Calu3 (cell line): ENCODE measurements at places on chromosomes 5 and 9. TPM values are rescaled to one million over a fixed set of nuclear protein-coding genes. Genes with fewer than 3 reads are reported as not detected.

PCDHGA7 gene
- 0.73 and 0.90 TPM in 2 replicates for total RNA-seq

PPP1R26 gene
- total RNA-seq, result 32.1 and 35.1 TPM in 2 replicates

DNA sequence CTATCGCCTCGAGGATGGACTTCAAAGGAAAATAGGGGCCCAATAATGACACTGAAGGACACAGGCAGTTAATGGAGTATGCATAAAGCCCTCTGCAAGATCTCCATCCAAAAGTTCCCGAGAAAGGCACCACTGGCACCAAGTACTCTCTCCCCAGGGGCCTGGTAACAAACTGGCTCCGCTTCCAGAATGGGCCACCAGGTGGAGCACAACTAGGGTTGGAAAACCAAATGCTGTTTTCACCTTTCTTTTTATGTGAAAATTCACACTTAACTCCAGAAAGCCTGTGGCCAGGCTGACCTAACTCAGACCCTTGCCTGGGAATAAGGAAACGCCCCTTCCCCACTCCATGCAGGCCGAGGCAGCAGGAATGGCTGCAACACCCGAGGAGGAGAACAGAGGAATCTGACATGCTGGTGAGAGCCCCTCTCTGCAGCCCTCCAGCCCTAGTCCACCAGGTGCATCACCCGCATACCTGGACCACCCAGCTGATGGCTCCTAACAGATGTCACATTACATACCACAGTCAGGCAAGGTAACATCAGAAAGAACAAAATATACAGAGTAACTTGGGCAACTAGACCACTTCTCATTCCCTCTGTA is 42.8 kb downstream of the CAMSAP1 start:
- no peak overlapping the region for H3K4me3 ChIP-seq
- peak; percentile 63 for DNase-seq
- no peaks in the 10 kb centered on the region for H3K27me3 ChIP-seq

GRCh38 chr5:63613442-63613841 is 348.8 kb downstream of the HTR1A start:
- DNase-seq, result no peak
- H3K27ac ChIP-seq, result no peak overlapping the region
- H3K4me3 ChIP-seq, result no peak overlapping the region

GRCh38 chr5:64853777-64854176 is 85.0 kb downstream of the CWC27 start:
- no peak for DNase-seq
- H3K36me3 ChIP-seq, result no peaks in the 10 kb centered on the region
- no peak overlapping the region for H3K4me3 ChIP-seq
- H3K27me3 ChIP-seq, result no peaks in the 10 kb centered on the region

GRCh38 chr5:138884554-138884953 is 9.4 kb upstream of the LRRTM2 start:
- peaks cover 28% of the 10 kb centered on the region for H3K36me3 ChIP-seq
- H3K27me3 ChIP-seq, result no peaks in the 10 kb centered on the region
- no peak for DNase-seq
- peaks cover 27% of the 10 kb centered on the region for H3K4me1 ChIP-seq
- no peak overlapping the region for H3K4me3 ChIP-seq

DNA sequence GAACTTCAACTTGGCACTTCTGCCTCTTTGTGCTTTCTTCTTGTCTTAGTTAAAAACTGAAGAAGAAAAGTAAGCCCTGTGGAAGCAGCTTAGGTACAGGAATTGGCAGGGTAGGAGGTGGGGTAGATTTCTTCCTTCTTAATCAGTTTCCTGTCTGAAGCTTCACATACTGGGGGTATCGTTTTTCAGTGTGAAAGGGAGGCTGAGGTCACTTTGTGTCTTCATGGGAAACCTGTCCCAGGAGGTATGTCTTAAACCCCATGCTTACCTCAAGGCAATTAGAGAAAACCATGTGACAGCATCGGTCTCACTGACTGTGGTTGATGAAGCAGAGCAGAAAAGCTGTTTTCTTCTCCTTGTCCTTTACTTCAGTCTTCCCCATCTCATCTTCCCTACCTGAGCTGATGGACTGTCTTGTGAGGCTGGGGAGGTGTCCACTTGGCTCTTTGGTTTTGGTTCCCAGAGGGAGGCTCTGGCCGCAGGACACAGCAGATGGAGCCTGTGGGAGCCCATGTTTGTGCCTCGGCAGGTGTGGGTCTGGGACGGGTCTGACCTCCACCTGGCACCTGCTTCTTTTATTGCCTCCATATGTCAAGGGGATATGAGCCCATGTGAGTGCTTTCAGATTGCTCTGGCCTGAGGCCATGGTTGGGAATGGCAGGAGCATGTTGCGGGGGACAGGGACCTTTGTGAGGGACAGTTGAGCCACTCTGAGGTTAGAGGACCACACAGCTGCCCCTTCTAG is 47.0 kb downstream of the SH3GL2 start:
- no peak overlapping the region for H3K4me3 ChIP-seq
- no peaks in the 10 kb centered on the region for H3K4me1 ChIP-seq
- no peak overlapping the region for H3K27ac ChIP-seq
- H3K27me3 ChIP-seq, result no peaks in the 10 kb centered on the region
- H3K36me3 ChIP-seq, result no peaks in the 10 kb centered on the region
- no peak for DNase-seq

DNA sequence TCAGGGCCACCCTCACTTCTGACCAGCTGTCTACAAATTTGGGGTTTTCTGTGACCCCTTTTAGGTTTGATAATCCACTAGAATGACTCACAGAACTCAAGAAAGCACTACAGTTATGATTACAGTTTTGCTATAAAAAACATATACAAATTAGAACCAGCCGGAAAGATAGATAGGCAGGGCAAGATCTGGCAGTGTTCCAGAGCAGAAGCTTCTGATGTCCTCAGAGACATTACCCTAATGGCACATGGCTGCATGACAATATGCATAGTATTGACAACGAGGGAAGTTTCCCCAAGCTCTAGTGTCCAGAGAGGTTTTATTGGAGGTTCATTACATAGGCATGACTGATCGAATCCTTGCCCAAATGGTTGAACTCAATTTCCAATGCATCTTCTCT is 158.1 kb downstream of the RAB3C start:
- no peak overlapping the region for H3K27ac ChIP-seq
- no peak overlapping the region for H3K4me3 ChIP-seq
- peaks cover 45% of the 10 kb centered on the region for H3K27me3 ChIP-seq
- DNase-seq, result no peak

- peaks cover 19% of the 10 kb centered on the region for H3K4me1 ChIP-seq
- H3K4me3 ChIP-seq, result no peak overlapping the region
- no peaks in the 10 kb centered on the region for H3K27me3 ChIP-seq
- no peak overlapping the region for H3K27ac ChIP-seq
- DNase-seq, result no peak
- no peaks in the 10 kb centered on the region for H3K36me3 ChIP-seq
Measured at GRCh38 chr5:78929833-78930232, 55.3 kb downstream of the ARSB start.

DNA sequence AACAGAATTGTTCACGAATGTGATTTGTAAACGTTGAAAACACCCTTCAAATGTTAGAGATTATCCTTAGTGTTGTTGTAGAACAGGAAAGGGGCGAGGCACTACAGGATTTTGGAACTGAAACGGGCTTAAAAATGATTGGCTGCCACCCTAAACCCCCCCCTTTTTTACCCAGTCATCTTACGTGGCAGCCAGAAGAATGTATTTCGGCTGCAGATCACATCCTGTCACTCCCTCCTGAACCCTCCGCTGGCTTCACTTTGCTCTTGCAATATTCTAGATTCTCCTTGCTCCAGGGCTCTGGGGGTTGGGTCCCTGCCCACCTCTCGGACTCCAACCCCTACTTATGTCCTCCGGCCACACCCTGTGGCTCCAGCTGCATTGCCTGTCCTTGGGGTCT is 13.9 kb upstream of the UNC5A start:
- no peak overlapping the region for H3K27ac ChIP-seq
- H3K36me3 ChIP-seq, result no peaks in the 10 kb centered on the region
- no peak overlapping the region for H3K4me3 ChIP-seq
- no peak for DNase-seq
- peaks cover 21% of the 10 kb centered on the region for H3K4me1 ChIP-seq
